Thoracic aorta (tissue), 2 donors: ENCODE measurements at places on chromosomes 5 and 9. TPM values are rescaled to one million over a fixed set of nuclear protein-coding genes. Genes with fewer than 3 reads are reported as not detected.

Gene FNIP1
- total RNA-seq, result 52.9 TPM

Gene PCDHB13
- 16.1 TPM for total RNA-seq

Gene LVRN
- total RNA-seq, result 2.3 TPM

GRCh38 chr9:138077898-138078540, 200.4 kb downstream of the CACNA1B start:
- no peaks in the 10 kb centered on the region for H3K36me3 ChIP-seq
- no peaks in the 10 kb centered on the region for H3K4me1 ChIP-seq
- no peaks in the 10 kb centered on the region for H3K27me3 ChIP-seq
- no peak overlapping the region for H3K4me3 ChIP-seq
- no peak for DNase-seq

GRCh38 chr5:96338091-96338490, 95.0 kb downstream of the PCSK1 start:
- H3K27ac ChIP-seq, result peak overlapping the region; percentile 92
- no peak for DNase-seq
- H3K4me1 ChIP-seq, result peaks cover 70% of the 10 kb centered on the region
- peak overlapping the region; percentile 2 for H3K4me3 ChIP-seq
- no peaks in the 10 kb centered on the region for H3K27me3 ChIP-seq

- DNase-seq, result no peak
- H3K36me3 ChIP-seq, result no peaks in the 10 kb centered on the region
- no peaks in the 10 kb centered on the region for H3K27me3 ChIP-seq
- H3K4me3 ChIP-seq, result no peak overlapping the region
- no peak overlapping the region for H3K27ac ChIP-seq
Measured at GRCh38 chr5:137026296-137026695, 472.8 kb downstream of the SPOCK1 start.

DNA sequence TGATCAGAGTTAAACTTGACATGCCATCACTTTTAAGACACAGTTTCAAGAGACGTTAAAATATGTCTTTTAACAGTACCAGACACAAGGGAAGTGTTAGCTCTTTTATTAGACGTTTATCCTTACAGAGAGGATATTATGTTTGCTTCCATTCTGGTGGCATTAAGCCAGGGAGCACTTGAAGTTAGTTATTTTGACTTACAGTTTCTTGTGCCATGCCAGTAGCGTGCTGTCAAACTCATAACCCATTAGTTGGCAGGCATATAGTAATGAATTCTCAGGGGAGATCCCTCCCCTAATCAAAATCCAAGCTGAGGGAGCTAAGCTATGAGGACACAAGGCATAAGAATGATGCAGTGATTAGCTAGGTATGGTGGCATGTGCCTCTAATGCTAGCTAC, 66.5 kb downstream of the RPS6 start:
- H3K4me1 ChIP-seq, result no peaks in the 10 kb centered on the region
- no peak overlapping the region for H3K27ac ChIP-seq
- no peak for DNase-seq

DNA sequence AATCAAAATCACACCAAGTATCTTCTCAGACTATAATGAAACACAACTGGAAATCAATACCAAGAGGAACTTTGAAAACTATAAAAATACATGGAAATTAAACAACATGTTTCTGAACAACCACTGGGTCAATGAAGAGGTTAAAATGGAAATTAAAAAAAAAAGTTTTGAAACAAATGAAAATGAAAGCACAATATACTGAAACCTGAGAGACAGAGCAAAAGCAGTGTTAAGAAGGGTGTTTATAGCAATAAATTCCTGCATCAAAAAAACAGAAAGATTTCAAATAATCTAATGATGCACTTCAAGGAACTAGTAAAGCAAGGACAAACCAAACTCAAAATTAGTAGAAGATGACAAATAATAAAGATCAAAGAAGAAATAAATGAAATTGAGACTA, 92.0 kb downstream of the TMEM232 start:
- no peak for DNase-seq
- H3K36me3 ChIP-seq, result no peaks in the 10 kb centered on the region
- no peak overlapping the region for H3K4me3 ChIP-seq
- H3K4me1 ChIP-seq, result no peaks in the 10 kb centered on the region
- H3K27me3 ChIP-seq, result no peaks in the 10 kb centered on the region

GRCh38 chr5:29203049-29203448, 1990.4 kb upstream of the CDH6 start:
- no peak overlapping the region for H3K4me3 ChIP-seq
- no peaks in the 10 kb centered on the region for H3K27me3 ChIP-seq

DNA sequence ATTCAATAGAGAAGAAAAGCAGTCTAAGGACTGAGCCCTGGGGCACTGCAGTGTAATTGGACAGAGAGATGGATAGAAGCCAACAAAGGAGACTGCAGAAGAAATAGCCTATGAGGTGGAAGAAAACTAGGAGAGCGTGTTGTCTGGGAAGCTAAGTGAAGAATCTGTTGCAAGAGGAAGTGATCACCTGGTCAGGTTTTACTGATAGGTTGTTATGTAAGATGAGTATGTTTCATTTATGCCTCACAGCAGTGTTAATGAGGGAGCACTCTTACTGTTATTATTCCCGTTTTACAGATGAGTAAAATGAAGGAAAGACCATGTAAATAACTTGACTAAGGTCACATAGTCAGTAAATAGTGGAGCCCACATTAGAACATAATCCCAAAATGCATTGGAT, 80.0 kb upstream of the GRHPR start:
- no peaks in the 10 kb centered on the region for H3K27me3 ChIP-seq
- H3K4me1 ChIP-seq, result no peaks in the 10 kb centered on the region
- H3K4me3 ChIP-seq, result no peak overlapping the region

- DNase-seq, result no peak
- no peak overlapping the region for H3K4me3 ChIP-seq
- no peaks in the 10 kb centered on the region for H3K27me3 ChIP-seq
Measured at GRCh38 chr9:131138676-131139075, 13.3 kb downstream of the NUP214 start.

DNA sequence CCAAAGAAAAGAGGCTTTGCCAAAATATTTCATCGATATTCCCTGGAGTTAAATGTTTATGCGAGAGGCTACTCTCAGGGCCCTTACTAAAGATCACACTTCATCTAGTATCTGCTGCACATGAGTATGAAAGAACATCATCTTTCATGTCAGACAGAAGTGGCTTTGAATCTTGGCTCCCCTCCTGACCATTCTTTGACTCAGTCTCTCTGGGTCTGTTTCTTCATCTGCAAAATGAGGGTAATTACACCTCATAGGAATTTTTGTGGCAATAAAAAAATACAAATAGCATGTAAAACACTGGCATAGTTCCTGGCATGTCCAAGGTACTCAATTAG, 58.1 kb downstream of the SLIT3 start:
- DNase-seq, result no peak
- no peaks in the 10 kb centered on the region for H3K4me1 ChIP-seq
- H3K4me3 ChIP-seq, result no peak overlapping the region

DNA sequence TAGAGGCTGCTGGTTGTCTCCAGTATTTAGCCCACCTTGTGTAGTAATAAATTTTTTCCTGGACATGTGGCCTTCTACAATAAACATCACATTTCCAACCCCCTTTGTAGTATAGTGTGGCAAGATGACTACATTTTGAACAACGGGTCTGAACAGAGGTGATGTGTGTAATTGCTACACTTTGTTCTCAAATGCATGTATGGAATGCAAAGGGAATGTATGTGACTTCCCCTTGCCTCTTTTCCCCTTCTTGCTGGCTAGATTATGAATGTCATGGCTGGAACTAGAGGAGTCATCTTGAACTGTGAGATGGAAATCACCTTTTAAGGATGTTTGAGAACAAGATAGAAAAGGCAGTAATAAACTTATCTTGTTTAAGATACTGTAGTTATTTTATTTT, 54.5 kb downstream of the PRR16 start:
- H3K4me1 ChIP-seq, result peaks cover 9% of the 10 kb centered on the region
- H3K4me3 ChIP-seq, result no peak overlapping the region
- no peaks in the 10 kb centered on the region for H3K36me3 ChIP-seq
- no peak overlapping the region for H3K27ac ChIP-seq
- no peaks in the 10 kb centered on the region for H3K27me3 ChIP-seq

DNA sequence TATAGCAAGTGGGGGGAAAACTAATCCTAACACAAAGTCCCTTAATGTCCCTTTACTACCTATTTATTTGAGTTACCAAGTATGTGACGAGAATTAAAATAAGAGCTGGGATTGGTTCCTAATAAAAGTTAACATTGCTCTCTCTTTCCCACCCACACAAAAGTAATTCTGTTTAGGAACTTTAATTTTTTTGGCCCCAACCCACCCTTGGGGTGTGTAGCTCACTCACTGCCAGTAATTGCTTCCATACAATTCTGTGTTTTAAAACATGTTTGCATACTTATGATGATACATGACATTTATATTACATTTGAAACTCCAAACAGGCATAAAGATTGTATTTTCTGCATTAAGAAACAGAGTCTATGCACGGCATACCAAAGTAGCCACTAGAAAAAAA, 106.5 kb downstream of the BNC2 start:
- no peak for DNase-seq
- no peaks in the 10 kb centered on the region for H3K36me3 ChIP-seq
- H3K4me1 ChIP-seq, result no peaks in the 10 kb centered on the region
- H3K27me3 ChIP-seq, result no peaks in the 10 kb centered on the region

DNA sequence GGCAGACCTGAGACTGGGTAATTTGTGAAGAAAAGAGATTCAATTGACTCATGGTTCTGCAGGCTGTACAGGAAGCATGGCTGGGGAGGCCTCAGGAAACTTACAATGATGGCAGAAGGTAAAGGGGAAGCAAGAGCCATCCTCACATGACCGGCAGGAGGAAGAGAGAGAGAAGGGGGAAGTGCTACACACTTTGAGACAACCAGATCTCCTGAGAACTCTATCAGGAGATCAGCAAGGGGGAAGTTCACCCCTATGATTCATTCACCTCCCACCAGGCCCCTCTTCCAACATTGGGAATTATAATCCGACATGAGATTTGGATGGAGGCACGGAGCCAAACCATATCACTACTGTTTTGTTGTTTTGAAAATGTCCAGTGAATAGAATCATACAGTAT, 110.2 kb downstream of the DAPK1 start:
- no peaks in the 10 kb centered on the region for H3K27me3 ChIP-seq
- H3K4me1 ChIP-seq, result no peaks in the 10 kb centered on the region
- DNase-seq, result no peak
- no peak overlapping the region for H3K4me3 ChIP-seq

DNA sequence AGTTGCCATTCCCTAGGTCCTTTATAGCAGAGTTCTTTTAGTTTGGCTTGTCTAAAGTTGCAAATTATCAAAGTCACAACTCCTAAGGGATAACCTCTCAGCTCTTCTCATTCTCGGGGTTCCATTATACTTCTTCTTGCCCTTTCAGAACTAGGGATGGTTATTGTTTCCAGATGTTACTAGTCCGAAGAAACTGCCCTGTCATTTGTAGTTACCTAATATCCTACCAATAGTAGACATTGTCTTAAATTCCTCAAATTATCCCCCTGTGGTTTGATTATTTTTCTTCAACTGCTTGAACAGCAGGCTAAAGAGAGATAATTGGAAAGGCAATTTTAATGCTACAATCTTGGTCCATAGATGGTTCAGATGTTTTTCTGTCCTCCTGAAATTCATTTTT, 709.8 kb downstream of the KCTD16 start:
- no peak for DNase-seq
- no peaks in the 10 kb centered on the region for H3K4me1 ChIP-seq
- no peak overlapping the region for H3K27ac ChIP-seq
- no peaks in the 10 kb centered on the region for H3K27me3 ChIP-seq
- H3K36me3 ChIP-seq, result no peaks in the 10 kb centered on the region
- no peak overlapping the region for H3K4me3 ChIP-seq

DNA sequence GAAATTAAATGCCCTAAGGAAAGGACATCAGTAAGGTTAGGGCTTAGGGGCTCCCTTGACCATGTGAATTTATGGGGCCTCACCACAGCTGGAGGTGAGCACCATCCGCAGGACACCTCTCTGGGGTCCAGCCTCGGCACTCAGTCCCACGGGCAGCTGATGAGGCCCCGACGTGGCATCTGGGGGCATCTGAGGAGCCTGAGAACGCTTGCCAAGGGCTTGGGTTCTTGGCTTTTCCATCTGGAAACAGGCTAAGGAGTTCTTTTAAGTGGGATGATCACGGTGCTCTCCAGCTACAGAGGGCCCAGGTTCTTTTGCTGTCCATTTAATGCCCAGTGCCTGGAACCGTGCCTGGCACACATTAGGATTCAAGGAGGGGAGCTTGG, 3.6 kb downstream of the NKX2-5 start:
- H3K4me1 ChIP-seq, result peaks cover 17% of the 10 kb centered on the region
- no peak overlapping the region for H3K27ac ChIP-seq
- no peaks in the 10 kb centered on the region for H3K36me3 ChIP-seq
- no peak for DNase-seq

- H3K4me1 ChIP-seq, result peaks cover 32% of the 10 kb centered on the region
- peak overlapping the region; percentile 91 for H3K4me3 ChIP-seq
- H3K36me3 ChIP-seq, result no peaks in the 10 kb centered on the region
- no peak for DNase-seq
- peak overlapping the region; percentile 97 for H3K27ac ChIP-seq
- no peaks in the 10 kb centered on the region for H3K27me3 ChIP-seq
Measured at GRCh38 chr5:139342423-139342723, 719 bp downstream of the PAIP2 start.

DNA sequence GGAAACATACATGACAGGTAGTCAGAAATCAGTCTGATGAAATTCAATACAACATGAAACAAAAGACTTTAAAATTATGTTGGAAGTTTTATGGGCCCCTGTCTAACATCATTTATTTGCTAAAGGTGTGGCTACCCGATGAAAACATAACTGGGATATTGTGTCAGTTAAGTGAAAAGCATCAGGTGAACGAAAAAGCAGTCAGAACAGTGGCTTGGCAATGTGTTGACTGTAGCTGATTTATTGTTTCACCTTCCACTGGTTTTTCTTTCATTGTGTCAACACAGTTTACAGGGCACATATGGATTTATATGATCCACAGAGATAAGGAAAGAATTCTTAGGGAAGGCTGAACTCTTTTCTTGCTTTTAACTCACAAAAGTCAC, 429.6 kb upstream of the ZNF608 start:
- peaks cover 3% of the 10 kb centered on the region for H3K4me1 ChIP-seq
- no peak overlapping the region for H3K4me3 ChIP-seq
- H3K27ac ChIP-seq, result no peak overlapping the region
- DNase-seq, result no peak

GRCh38 chr5:112533362-112533761, 114.3 kb upstream of the EPB41L4A start:
- H3K36me3 ChIP-seq, result no peaks in the 10 kb centered on the region
- H3K27me3 ChIP-seq, result no peaks in the 10 kb centered on the region
- no peak overlapping the region for H3K27ac ChIP-seq
- DNase-seq, result no peak

- H3K27ac ChIP-seq, result peak overlapping the region; percentile 42
- H3K27me3 ChIP-seq, result no peaks in the 10 kb centered on the region
- no peaks in the 10 kb centered on the region for H3K36me3 ChIP-seq
- H3K4me3 ChIP-seq, result peak overlapping the region; percentile 39
- no peak for DNase-seq
Measured at GRCh38 chr5:57298985-57299491, 125.2 kb downstream of the GPBP1 start.
